HFFc6 (cell line): ENCODE measurements at places on chromosomes 3 and 15. TPM values are rescaled to one million over a fixed set of nuclear protein-coding genes. Genes with fewer than 3 reads are reported as not detected.

DNA sequence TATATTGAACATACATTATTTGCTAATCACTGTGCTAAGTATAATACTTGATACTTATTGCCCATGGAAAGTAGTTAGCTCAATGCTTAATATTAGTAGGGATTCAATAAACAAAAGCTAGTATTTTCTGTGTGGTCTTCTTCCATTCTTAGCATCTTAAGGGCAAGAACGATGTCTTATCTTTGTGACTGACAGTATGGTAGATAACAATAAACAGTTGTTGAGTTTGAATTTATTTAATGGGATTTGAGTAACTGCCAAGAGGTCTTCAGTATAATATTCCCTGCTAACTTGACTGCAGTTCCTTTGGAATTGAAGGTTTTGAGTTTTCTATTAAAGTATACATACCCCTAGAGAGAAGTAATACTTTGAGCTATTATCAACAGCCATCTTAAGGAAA lies 70.1 kb downstream of the ZNF609 start:
- no peak for DNase-seq

RAD51 gene
- total RNA-seq: 8.2 to 17.4 TPM (median 11.9 TPM) in 3 replicates

GRCh38 chr3:16127249-16127648 lies 47.2 kb upstream of the GALNT15 start:
- no peak for DNase-seq

GRCh38 chr3:186883686-186884058 lies 41.2 kb downstream of the ADIPOQ start:
- no peak for DNase-seq

REC114 gene
- total RNA-seq: not detected in 3 replicates

GRCh38 chr3:8143186-8143585 lies 358.4 kb upstream of the LMCD1 start:
- DNase-seq: no peak

DNA sequence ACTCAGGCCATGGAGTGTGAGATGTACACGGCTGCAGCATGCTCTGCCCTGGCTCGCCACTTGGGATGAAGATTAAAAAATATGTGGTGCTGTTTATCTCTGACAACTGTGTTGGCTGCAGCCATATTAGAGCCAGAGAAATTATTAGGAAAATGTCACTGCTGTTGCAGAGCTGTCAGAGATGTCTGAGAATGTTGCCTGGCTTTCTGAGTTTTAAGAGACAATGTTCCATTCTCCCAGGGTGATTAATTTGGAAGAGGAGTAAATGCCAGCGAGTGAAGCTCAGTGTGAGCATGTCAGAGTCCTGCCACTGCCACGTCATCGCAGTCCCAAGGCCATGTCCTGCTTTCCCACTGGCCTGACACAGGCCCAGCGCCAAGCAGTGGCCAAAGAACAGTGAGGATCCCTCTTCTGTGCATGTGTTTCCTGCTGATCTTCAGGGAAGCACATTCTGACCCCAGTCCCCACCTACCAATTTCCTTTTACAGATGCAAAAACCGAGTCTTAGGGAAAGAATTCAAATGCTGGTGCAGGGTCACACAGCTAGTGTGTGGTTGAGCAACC lies 370.9 kb downstream of the GABRG3 start:
- DNase-seq: no peak

DNA sequence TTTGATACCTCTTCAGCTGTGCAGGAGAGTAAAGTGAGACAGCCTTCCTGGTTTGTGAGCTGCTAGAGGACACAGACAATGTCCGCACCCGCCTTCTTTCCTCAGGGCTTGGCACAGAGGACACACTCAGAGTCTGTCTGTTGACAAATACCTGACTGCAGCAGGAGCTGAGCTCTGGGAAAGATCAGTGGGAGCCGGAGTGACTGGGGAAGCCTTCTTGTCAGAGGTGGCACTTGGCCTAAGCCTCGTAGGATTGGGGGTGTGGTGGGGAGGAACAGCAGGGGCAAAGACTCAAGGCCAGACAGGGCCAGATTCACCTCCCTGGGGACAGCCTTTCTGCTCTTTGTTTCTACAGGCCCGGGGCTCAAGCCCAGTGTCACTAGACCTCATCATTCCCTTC lies 3.3 kb upstream of the IL17RC start:
- no peak for DNase-seq

DNA sequence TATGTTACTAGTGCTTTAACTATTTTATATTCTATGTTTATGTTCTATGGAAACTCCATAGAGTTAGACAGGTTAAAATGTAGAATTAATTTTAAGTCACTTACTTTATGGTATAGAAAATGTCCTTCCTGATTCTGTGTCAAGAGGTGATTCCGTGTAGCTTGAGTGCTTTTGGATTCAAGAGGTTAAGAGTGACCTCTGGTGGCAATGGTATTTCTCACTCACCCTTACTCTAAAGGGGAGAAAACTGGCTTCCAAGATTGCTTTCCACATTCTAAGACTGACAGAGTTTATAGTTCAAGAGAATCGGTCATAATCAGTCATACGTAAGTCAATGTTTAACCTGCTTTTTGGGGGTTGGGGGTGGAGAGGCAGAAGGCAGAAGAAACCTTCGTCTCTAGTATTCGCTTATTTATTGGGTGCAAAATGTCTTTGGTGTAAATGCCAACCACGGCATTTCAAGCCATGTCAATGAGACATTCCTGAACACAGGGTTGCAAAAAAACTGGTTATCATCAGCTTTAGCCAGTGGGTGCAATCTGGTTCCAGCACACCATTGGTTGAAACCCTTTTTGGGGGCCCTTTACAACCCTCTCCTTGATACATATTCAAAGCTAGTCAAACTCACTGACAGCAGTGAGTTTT lies 92.0 kb upstream of the VGLL3 start:
- peak; percentile 59 for DNase-seq

GRCh38 chr15:40499931-40500330 lies 29.1 kb downstream of the CHST14 start:
- no peak for DNase-seq

TMEM266 gene
- total RNA-seq: 0.12 to 0.17 TPM (median 0.15 TPM) in 3 replicates

- peak; percentile 29 for DNase-seq
These were observed 36.8 kb upstream of the TSPAN3 start for GRCh38 chr15:77107531-77108355.

CPA3 gene
- 0.21 to 1.0 TPM (median 0.96 TPM) in 3 replicates for total RNA-seq

ROPN1 gene
- total RNA-seq: not detected in 3 replicates

SCAPER gene
- 5.6 to 10.7 TPM (median 10.1 TPM) in 3 replicates for total RNA-seq

ST8SIA2 gene
- 0.05 to 0.13 TPM in 2 of 3 replicates, not detected in the other for total RNA-seq

DNA sequence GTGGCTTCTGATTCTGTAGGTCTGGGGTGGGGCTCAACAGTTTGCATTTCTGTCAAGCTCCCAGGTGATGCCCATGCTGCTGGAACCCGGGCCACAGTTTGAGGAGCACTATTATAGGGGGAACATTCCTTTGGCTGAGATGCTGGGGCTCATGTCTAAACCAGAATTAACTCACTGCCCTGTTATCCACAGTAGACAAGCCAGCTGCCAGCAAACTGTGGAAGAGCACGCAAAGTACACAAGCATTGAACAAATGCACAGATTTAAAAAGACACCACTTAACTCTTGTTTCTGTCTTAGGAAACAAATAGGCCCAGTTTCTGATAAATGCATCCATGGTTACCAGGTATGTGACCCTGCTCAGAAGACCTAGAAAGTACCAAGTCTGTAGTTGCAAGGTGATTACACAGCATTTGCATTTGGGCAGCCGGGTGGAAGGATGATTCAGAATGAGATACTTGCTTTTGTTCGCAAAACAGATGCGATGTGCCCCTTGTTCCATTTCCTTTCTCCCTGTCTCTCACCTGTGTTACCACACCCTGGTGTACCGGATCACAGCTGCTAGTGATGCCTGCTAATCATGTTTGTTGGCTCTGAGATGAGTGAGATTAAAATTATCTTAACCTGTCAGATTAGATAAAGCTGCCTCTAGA lies 12.4 kb downstream of the GYG1 start:
- DNase-seq: no peak

- DNase-seq: no peak
These were observed 5.2 kb downstream of the ARPP19 start for GRCh38 chr15:52563501-52564060.

DNA sequence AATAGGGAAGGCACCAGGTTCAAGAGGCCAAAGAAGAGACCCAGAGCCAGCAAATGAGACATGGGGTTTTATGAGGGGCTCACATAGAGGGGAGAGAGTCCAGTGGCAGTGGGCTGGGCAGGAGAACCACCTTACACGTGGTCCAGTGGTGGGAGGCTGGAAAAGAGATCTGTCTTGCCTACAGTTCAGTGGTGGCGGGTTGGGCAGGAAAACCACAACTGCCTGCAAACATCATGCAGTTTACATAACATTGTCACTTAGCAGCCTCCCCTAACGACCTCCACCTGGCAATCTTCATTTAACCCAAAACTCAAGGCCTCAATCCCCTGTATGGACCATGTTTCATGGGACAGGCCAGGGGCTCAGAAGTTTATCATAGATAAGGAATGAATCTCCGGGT lies 29.1 kb downstream of the CRYGS start:
- no peak for DNase-seq

GRCh38 chr15:70863450-70864218 lies 9.7 kb upstream of the LARP6 start:
- peak; percentile 71 for DNase-seq

CPB1 gene
- not detected in 3 replicates for total RNA-seq

DNA sequence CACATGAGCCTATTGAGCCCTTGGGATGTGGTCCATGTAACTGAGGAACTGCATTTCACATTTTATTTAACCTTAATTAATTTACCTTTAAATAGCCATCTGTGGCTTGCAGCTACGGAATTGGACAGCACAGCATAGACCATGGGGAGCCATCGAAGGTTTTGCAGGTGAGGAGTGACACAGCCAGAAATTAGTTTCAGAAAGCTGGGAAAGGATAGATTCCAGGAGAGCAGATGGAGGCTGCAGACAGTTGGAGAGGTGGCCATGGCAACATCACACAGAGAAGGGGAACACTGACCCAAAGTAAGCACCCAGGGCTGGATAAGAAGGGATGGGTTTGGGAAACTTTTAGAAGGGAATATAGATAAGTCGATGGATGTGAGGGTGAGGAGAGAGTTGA lies 100.1 kb upstream of the SLC6A11 start:
- no peak for DNase-seq

GRCh38 chr3:178568155-178568731 lies 32.0 kb downstream of the KCNMB2 start:
- DNase-seq: no peak

DNA sequence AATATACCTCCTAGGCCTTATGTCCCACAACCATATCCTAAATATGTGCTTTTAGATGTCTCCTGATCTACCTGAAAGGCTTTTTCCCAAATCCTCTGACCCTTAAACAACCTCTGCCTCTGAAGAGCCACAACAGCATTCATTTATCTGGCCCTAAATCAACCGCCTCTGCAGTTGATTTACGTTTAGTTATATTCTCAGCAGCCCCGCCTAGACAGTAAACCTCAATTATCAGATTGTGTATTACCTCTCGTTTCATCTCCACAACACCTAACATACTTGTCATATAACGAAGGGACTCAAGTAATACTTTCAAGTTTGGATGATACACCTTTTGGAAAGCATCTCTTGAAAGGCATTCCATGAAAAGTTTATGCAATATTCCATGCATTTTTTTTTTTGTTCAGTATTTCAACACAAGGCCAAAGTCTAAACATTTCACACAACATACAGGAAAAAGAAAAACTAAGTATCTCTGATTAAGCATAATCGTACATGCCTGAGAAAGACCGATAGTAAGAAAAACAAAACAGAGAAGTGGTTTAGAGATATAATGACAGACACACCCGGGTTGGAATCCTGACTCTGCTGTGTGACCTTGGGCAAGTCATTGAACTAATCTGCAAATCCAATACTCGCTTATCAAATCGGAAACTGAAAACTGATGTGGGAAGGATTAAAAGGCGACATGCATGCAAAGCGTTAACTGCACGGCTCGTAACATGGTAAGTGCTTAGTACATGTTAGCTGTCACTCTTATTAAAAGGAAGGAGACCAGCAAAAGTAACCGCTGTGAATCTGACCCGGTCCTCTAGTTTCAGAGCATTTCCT lies 778 bp downstream of the CRBN start:
- no peak for DNase-seq

LEKR1 gene
- 0.52 and 0.91 TPM in 2 replicates for total RNA-seq

- no peak for DNase-seq
These were observed 2.2 kb downstream of the FOXB1 start for GRCh38 chr15:60006203-60006862.

GRCh38 chr3:88462230-88462629 lies 312.5 kb downstream of the C3orf38 start:
- DNase-seq: no peak

PSMD2 gene
- 615 to 809 TPM (median 767 TPM) in 3 replicates for total RNA-seq

DNA sequence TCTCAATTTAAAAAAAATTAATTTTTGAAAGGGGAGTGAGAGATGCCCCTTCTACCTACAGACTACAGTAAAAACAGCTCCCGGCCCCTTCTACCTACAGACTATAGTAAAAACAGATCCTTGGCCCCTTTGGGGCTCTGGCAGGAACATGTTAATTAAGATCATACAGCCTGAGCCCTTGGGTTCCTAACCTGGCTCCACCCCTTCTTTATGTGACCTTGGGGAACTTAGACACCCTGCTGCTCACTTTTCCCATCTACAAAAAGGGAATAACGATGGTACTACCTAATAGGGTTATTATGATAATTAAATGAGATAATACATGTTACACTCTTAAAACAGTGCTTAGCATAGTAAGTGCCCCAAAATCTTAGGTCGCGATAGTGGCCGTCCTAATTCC lies 60.1 kb upstream of the SEC61A1 start:
- no peak for DNase-seq

- DNase-seq: peak; percentile 69
These were observed at the start of gene MCTP2 for GRCh38 chr15:94230883-94231722. MCTP2 (plus strand) TSS chr15:94231561; CDS start chr15:94298266, 66,705 bp downstream.

DNA sequence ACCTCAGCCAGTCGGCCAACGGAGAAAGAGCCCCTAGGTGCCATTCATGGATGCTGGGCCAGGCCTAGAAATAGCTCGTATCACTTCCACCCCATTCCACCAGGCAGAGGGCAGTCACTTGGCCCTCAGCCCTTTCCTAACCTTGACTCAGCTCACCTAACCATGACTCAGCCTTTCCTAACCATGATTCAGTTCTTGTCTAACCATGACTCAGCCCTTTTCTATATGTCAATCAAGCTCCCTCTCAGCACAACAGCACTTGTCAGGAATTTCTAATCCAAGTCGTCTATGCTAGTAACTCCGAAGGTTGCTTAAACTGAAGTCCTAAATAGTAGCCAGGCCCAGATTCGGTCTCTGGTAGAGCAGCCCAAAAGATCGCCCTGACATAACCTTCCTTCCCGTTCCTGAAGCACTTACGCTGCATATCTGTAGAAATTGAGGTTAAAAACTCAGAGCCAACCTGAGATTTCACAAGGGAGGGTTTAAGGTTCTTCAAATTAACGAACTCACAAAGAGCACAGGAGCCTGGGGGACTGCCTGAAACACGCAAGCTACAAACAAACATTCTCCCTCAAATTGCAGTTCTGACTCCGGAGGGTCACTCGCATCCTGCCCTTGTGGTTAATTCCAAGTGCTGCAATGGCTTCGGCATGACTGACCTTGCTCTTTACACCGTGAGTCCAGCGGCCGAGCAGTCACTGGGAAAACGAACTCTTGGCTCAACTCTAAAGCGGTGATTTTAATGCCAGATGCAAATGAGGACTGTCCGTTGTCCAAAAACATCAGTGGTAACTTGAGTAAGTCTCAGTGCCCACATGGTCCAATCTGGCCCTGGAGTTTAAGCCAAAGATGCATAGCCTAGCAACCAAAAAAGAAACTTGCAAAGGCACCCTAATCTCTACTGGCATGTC lies 99.9 kb downstream of the ADAMTS17 start:
- no peak for DNase-seq

GRCh38 chr3:133713347-133713746 lies 32.8 kb upstream of the TF start:
- DNase-seq: no peak
